Epithelial cell of esophagus (primary cell): ENCODE measurements at places on chromosomes 2 and 18.

DNA sequence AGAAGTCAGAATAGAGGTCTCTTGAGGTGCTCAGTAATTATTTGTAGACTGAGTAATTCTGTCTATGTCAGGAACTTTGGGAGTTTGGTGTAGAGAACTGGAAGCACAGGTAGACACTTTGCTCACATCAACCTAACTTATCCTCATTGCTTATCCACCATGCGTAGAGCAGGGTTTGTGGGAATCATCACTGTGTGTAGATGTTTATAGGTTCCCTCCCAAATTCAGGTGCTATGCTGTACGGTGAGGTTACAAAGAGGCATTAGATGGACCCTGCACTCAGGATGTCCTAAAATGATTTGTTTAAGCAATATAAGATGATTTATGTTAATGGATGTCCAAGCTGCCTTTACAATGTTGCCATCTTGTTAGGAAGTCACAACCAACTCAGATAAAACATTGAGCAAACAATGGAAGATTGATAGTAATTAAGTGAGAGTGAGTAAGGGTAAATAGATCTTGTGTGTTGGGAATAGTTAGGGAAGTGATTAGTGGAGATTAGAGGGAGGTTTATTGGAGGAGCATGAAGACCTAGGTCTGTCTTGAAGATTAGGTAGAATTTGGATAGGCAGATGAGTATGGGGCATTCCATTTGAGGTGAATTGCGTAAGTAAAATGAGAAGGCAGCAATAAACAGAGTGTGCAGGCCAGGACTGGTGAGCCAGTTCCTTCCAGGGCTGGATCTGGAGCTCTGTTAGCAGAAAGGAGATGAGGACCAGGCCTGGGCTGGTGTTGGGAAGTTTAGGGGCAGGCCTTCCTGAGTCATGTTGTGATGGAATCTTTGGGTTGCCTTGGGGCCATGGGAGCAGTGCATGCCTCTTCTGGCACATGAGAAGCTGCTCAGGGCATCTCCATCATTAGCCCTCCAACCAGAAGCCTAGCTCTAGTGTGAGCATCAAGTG is 12.1 kb downstream of the EPAS1 start:
- DNase-seq, result peak; percentile 98

GRCh38 chr2:239275847-239276831 is 124.7 kb downstream of the HDAC4 start:
- DNase-seq, result no peak

DNA sequence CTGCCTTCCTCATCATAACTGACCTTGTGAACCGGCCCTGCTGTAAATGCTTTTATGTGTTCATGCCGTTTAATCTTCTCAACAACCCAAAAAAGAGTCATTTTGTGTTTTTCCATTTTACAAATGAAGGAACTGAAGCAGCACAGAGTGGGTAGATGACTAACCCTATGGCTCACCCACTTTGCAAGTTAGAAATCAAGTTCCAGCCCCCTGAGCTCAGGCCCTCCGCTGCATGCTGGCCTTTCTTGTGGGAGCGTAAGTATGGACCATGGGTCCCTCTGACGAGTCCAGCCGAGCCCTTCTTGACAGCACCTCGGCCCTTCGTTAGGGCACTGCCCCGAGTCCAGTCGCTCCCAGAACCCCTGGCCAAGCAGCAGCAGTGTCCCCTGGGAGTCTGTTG is 194.6 kb downstream of the GLI2 start:
- no peak for DNase-seq

DNA sequence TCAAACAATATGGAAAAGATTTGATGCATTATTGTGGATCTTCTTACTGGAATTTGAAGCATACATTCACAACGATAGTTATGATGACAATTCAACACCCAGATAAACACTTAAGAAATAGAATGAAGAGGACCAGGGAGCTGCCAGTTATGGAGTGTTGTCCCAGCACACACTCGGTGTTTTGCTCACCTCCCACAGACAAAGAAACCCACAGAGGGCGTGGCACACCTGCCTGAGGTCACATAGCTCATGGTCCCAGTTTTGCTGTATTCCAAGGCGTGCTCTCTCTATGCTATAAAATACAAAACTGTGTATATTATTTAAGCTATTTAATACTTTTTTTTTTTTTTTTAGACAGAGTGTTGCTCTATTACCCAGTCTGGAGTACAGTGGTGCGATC is 31.1 kb downstream of the EFR3B start:
- no peak for DNase-seq

GRCh38 chr2:43387092-43388062 is 161.0 kb upstream of the ZFP36L2 start:
- peak; percentile 74 for DNase-seq
